ENCODE measurements at places on chromosomes 13 and 19.
A peak's percentile ranks its signal among the peaks of the same experiment; 100 is the strongest.

DNA sequence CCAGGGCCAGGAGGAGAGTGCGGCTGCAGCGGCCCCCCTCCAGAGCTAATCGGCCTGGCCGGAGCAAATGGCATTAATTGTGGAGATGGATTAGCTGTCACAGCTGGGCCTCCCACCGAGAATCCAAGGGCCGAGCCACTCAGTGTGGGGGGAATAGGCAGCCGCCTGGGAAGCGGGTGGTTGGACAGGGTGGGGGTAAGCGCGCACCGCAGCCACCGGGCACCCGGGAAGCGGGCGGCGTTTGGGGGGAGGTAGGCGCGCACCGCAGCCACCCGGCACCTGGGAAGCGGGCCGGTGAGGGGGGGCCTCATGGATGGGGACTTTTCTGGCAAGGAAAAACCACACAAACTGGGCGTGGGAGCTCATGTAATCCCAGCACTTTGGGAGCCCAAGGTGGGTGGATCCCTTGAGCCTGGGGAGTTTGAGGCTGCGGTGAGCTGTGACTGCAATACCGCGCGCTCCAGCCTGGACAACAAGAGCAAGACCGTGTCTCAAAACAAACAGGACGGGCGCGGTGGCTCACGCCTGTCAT is 9.7 kb downstream of the R3HDM4 start:
- no peak for DNase-seq

GRCh38 chr19:19552798-19553197 is 14.7 kb downstream of the CILP2 start:
- DNase-seq = no peak

GRCh38 chr19:40421993-40422747 is 3.6 kb downstream of the SERTAD1 start:
- DNase-seq = no peak

DNA sequence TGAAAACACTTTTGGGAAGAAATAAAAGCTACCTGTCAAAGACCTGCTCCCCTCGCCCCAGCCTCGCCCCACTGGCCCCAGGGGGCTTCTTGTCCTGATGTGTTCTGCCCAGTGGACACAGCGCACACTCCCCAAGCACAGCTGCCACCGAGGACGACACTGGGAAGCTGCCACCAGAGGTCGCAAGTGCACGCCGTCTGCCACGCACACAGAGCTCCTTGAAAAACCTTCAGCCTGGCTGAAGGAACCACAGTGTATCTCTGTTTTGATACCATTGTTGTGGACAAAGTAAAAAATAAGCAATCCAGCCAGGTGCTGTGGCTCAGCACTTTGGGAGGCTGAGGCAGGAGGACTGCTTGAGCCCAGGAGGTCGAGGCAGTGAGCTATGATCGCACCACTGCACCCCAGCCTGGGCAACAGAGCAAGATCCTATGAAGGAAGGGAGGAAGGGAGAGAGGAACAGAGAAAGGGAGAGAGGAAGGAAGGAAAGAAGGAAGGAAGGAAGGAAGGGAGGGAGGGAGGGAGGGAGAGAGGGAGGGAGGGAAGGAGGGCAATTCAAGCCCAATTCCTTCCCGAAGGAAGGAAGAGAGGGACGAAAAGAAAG is 57.3 kb downstream of the CEBPG start:
- peak; percentile 65 for DNase-seq

DNA sequence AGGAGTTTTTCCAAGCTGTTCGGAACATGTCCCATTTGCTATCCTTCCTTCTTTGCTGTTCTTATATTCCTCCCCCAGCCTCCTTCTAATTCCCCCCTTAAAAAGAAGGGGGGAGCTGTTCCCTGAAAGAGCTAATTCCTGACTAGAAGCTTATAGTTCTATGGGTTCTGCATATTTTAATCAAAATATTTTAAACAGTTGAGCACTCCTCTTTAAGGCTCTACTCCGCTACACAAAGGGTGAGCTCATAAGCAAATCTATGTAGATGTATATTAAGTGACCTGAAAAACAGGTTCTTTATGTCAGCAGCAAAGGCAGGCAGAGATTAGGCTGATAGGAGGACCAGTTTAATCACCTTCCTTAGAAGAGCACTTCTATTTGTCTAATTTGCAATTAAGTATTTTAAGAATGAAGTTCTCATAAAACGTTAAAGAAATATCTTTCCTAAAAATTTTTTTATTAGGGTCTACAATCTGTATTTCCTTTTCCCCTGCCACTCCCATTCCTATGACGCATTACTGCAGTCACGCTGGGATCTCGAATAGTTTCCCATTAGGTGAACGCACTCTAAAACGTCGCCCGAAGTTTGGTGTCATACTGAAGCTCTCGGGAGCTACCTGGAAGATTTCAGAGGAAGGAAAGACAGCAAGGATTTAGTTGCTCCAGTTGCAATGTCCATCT is 5.2 kb downstream of the EFNB2 start:
- no peak for DNase-seq

DNA sequence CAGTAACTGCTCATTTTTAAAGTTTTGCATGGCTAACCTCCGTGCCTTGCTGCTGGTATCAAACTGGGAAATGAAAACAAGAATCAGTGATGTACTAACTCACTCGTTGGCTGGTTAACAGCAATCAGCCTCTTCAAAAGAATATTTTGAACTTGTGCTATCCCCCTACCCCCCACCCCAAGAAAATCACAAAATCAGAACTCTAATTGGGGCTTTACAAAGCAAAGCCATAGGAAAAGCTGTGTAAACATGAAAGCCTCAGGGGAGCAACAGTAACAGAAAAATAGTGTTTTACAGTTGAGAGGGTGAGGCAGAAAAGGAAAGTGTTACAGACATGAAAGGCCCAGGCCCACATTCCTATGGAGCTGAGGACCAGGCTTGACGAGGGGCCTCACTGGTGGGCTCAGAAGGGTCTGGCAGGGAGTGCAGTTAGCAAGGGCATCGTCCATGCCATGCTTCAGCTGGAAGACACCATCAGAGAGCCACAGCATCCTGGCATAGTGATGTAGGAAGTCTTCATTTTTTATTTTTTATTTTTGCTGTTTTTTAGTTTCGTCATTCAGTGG is 217.6 kb downstream of the PCCA start:
- DNase-seq = no peak

- peak; percentile 44 for DNase-seq
These were observed 10.1 kb downstream of the AP2S1 start for GRCh38 chr19:46840498-46840942.

DNA sequence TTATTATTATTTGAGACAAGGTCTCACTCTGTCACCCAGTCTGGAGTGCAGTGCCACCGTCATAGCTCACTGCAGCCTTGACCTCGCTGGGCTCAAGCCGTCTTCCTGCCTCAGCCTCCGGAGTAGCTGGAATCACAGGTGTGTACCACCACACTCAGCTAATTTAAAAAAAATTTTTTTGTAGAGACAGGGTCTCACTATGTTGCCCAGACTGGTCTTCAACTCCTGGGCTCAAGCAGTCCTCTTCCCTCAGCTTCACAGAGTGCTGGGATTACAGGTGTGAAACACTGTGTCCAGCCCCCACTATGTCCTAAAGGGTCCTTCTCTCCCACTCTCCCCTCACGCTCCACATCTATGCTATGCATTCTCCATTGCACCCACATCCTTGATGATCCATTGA is 9.1 kb upstream of the TLE2 start:
- DNase-seq = no peak

GRCh38 chr13:27257233-27257568 is 5.8 kb downstream of the RPL21 start:
- DNase-seq = no peak

GRCh38 chr19:17327654-17328516 is 6.8 kb downstream of the ANO8 start:
- DNase-seq = peak; percentile 57

GRCh38 chr13:40118337-40118736 is 462.9 kb downstream of the COG6 start:
- no peak for DNase-seq

DNA sequence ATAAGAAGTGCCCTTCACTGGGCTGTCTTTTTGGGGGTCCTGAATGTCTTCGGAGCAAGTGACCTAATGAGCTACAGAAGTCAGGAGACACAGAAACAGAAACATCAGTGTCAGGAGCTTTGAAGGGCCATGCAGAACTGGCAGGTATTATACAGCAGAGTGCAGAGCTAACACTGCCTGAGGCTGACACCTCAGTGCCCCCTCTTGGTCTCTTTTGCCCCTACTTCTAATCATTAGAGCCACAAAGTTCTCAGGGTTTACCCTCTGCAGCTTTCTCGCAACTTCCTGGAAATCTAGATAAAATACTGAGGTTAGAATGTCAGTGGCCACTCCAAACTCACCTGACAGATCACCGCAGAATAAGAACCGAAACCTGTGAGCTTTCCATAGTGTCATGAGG is 172.7 kb downstream of the B3GLCT start:
- DNase-seq = no peak

GRCh38 chr13:32019612-32020233 is 11.9 kb upstream of the FRY start:
- DNase-seq = no peak

GRCh38 chr19:14649020-14649419 is 25.6 kb downstream of the ADGRE3 start:
- DNase-seq = no peak

DNA sequence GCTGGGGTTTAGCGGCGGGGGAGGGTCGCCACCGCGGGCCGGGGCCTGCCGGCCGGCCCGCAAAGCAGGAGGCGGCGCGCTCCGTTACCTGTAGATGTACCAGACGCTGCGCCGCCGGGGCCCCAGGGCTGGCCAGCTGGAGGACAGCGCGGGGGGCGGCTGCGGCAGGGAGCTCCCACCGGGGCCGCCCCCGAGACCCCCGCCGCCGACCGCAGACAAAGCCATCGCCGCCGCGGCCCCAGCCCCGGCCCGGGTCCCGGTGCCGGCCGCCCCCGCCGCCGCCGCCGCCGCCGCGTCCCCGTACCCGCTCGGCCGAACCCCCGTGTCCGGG is 24.8 kb downstream of the SHANK1 start:
- no peak for DNase-seq

DNA sequence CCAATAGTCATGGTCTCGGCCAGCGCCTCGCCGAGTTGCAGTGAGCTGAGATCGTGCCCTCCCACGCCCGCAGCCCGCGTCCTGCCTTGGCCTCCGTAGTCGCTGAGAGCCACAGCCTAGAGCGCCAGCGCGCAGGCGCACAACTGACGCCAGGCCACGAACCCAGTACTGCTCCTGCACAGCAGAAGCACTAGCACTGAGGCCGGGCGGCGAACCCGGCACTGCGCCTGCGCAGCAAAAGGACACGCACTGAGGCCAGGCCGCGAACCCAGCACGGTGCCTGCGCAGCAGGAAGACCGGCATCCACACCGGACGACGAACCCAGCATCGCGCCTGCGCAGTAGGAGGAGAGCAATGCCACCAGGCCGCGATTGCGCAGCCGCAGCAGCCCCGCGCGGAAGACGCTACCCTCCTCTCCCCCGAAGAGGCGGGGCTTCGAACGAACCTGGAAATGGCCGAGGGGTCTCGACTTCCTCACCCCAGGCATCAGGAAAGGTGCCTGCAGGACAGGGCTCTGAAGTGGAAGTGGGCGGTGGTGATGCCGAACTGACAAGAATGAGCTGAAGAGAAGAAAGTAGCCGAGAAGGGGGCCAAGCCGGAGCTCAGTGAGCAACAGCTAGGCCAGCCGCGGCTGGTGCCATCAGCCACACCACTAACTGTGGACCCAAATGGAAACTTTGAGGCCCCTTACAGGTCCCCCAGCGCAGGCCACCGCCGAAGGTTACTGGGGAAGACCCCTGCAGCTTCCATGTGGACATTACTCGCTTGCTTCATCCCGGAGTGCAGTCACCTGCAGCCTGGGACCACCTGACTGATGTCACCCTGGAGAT is 7.5 kb downstream of the F10 start:
- DNase-seq = no peak

GRCh38 chr13:23634897-23635296 is 64.7 kb downstream of the TNFRSF19 start:
- DNase-seq = no peak

- no peak for DNase-seq
These were observed 2.8 kb downstream of the FXYD3 start for GRCh38 chr19:35118268-35119020.

DNA sequence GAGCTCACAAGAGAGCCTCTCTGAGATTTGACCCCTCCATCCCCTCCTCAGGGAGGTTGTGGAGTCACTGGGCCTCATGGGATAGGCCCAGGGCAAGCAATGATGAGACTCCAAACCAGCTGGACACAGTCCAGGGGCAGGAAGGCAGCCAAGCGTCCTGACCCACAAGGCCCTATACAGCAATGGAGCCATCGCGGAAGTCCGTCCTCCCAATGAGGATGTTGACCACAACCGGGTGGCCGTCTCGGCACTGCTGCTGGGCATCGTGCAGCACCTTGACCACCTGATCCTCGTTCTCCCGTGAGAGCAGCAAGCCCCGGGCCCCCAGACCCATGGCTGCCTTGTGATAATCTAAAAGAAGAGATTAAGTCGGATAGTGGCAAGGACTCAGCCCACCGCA is 7.9 kb downstream of the SYDE1 start:
- DNase-seq = no peak

GRCh38 chr13:39052944-39053343 is 14.7 kb downstream of the NHLRC3 start:
- no peak for DNase-seq

DNA sequence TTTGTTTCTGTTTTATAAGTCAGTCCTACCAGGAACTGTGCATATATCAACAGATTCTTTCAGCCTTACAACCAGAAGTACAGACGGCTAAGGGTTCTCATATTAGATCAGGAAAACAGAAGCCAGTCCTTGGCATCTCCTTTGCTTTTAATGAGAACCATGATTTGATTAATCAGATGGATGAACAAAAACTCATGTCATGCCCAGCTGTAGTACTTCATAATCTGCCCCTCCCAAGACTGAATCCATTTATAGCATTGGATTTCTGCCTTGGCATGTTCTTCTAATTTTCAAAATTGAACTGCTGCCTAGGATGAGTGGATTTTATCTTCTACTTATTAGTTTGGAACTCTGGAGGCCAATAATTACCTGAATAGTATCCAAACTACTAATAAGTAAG is 617.2 kb downstream of the SLITRK5 start:
- no peak for DNase-seq

DNA sequence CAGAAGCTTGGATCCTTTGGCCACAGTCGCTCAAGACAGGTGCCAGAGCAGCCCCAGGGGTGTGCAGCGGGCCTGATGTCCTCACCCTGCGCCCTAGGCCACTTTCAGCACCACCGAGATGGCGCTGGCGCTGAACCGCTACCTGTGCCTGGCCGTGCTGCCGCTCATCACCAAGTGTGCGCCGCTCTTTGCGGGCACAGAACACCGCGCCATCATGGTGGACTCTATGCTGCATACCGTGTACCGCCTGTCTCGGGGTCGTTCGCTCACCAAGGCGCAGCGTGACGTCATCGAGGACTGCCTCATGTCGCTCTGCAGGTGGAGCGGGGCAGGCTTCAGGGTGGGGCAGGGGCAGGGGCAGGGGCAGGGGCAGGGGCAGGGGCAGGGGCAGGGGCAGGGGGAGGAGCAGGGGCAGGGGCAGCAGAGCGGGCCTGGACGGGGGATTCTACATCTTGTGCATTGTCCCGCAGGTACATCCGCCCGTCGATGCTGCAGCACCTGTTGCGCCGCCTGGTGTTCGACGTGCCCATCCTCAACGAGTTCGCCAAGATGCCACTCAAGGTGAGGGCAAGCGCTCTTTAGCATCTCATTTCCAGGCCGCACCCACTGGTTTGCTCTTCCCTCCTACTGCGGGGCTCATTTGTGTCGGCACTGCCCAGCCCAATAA is 69.1 kb downstream of the RYR1 start:
- no peak for DNase-seq

GRCh38 chr13:71607575-71607974 is 259.4 kb downstream of the DACH1 start:
- no peak for DNase-seq
